ENCODE measurements at places on chromosomes 1 and 21.
A peak's percentile ranks its signal among the peaks of the same experiment; 100 is the strongest.

- no peak for DNase-seq
These were observed 137.3 kb downstream of the SLC30A10 start for GRCh38 chr1:219790834-219791615.

- DNase-seq = no peak
These were observed 19.7 kb upstream of the MX1 start for GRCh38 chr21:41406340-41406739.

- no peak for DNase-seq
These were observed 1.1 kb downstream of the RASAL2 start for GRCh38 chr1:178094739-178095645.

- DNase-seq = no peak
These were observed 41.3 kb downstream of the HMCN1 start for GRCh38 chr1:185775501-185775900.

DNA sequence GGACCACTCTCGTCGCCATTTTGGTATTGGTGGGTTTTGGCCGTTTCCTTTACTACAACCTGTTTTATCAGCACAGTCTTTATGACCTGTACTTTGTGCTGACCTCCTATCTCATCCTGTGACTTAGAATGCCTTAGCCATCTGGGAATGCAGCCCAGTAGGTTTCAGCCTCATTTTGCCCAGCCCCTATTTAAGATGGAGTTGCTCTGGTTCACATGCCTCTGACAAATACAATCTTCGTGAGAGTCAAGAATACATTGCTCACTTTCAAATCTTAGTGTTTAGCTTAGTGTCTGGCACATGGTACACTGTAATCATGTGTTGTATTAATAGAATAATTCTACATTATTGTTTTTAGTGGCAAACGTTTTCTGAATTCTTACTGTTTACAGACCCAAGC is 88.9 kb downstream of the BACH1 start:
- no peak for DNase-seq

GRCh38 chr1:97070376-97070775 is 348.8 kb downstream of the PTBP2 start:
- no peak for DNase-seq

- peak; percentile 31 for DNase-seq
These were observed 61.4 kb upstream of the VCAM1 start for GRCh38 chr1:100657876-100658715.

GRCh38 chr1:109228167-109228566 is 14.4 kb downstream of the SARS1 start:
- no peak for DNase-seq

- no peak for DNase-seq
These were observed 61.7 kb downstream of the TSEN15 start for GRCh38 chr1:184113251-184113650.

DNA sequence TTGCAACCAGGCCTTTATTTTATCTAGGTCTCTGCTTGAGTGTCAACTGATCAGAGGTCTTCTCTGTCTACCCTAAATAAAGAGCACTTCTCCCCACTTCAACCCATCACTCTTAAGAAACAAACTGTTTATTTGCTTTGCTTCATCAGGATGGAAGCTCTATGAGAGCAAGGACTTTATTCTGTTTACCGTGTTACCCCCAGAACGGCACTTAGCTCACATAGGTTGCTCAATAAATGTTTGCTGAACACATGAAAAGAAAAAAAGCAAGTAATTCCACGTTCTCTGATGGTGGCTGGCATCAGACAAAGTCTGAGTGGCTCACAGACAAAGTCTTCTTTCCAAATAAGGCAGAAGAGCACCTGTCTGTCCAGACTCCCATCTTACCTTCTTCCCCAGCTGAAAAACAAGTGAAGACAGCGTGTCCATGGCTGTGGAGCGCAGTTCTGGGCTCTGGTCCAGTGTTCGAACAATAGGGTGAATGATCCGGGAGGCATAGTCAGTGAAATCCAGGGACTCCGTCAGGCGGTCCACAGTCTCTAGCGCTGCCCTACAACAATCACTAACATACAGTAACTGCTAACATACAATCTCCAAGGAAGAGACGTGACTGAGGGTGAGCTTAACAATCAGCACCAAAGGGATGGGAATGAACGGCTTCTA is 22.9 kb downstream of the ANGPTL7 start:
- DNase-seq = no peak

DNA sequence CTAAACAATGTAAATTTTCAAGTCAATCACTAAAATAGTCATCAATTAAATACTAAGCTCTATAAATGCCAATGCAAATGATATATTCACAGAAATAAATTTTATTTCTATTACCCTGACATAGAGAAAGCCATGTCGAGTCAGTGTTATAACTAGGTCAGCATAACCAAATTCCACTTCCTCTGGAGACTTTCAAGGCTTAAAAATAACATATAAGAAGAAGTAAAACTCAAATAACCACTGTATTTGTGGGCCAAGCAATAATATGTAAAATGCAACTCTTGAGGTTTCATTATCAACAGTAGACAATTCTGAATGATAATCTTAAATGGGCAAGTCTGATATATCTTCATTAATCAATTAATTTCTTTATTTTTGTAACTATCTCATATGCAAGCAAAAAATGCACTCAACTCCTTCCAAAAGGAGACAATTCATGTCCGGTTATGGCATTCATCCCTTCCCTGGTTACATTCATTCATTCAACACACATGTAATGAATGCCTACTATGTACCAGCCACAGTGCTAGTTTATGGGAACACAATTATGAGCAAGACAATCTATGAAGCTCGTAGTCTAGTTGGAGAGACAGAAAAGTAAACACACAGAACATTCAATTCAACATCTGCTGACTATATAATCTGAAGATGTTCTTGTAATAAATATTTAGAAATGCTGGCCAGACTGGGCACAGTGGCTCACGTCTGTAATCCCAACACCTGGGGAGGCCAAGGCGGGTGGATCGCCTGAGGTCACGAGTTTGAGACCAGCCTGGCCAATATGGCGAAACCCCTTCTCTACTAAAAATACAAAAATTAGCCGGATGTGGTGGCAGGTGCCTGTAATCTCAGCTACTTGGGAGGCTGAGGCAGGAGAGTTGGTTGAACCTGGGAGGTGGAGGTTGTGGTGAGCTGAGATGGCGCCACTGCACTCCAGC is 37.1 kb upstream of the CAP1 start:
- no peak for DNase-seq

DNA sequence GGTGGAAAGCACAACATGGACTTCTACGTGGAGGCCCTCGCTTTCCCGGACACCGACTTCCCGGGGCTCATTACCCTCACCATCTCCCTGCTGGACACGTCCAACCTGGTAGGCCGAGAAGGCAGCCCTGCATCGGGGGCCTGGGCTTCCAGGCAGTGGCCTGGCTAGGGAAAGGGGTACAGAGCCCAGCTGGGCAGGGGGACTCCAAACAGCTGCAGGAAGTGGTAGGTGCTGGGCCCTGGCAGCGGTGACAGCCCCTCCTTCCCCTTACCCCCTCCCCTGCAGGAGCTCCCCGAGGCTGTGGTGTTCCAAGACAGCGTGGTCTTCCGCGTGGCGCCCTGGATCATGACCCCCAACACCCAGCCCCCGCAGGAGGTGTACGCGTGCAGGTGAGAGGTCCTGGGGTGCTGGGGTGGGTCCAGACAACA is 30.0 kb upstream of the PADI6 start:
- DNase-seq = no peak

GRCh38 chr1:162028726-162029125 is 5.1 kb upstream of the OLFML2B start:
- DNase-seq = no peak

- no peak for DNase-seq
These were observed 177.2 kb upstream of the RUNX1 start for GRCh38 chr21:35226328-35226727.

DNA sequence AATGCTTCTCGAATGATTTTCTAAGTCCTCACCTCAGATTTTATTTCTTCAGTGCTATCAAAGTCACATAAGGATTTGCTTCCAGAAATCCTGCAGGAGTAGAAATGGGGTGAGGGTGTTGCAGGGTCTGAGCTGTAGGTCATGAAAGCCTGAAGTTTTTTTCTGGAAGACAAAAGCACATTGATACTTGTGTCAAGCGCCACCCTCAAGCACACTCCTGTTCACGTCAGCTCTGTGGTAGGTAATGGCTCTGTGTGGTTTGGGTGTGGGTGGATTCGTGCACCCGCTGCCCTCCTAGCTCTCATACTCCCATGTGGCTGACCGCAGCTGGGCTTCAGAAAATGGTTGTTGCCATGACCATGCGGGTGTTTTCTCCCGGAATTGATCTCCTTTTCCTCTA is 39.9 kb downstream of the AKNAD1 start:
- DNase-seq = no peak

DNA sequence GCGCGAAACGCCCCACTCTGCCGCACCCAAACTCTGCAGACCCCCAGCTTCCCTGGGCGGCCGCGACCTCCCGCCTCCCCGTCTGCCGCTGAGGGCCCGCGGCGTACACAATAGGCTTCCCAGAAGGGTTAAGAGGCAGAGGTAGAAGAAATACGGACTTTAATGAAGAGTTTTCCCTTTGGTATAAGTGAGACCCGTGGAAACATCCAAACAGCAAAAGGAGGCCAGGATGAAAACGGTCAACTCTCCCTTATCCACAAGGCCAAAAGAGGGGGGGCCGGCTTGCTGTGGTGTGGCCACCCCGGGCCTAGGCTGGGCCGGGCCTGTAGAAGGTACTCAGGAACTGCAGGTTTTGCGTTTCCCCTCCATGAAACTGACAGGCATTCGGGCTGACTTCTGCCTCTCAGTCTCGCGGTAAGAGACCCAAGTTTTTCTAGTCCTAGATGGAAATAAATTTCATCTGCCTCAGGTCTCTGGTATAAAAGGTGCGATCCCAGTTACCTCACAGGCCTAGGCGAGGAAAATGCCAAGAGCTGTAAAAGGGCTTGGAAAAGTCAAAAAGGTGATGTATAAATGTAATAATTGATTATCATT is 671 bp upstream of the PYGO2 start:
- peak; percentile 70 for DNase-seq

DNA sequence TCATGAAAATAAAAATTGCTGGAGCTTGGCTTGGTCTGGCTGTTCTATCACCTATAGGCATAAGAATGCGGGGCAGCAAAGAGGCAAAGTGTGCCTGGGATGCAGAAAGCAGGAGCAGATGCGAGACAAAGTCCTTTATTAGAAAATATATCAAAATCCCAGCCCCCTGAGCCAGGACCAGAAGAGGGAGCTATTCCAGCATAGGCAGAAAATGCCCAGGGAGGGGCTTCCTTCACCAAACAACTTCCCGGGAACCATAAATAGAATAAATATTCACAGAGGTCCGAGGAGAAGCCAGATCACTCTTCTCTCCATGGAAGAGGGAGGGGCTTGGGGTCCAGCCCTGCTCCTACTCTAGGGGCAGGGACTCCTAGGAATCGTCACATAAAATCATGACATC is 5.0 kb downstream of the PPOX start:
- no peak for DNase-seq

GRCh38 chr1:77292551-77292950 is 10.7 kb downstream of the AK5 start:
- DNase-seq = no peak

DNA sequence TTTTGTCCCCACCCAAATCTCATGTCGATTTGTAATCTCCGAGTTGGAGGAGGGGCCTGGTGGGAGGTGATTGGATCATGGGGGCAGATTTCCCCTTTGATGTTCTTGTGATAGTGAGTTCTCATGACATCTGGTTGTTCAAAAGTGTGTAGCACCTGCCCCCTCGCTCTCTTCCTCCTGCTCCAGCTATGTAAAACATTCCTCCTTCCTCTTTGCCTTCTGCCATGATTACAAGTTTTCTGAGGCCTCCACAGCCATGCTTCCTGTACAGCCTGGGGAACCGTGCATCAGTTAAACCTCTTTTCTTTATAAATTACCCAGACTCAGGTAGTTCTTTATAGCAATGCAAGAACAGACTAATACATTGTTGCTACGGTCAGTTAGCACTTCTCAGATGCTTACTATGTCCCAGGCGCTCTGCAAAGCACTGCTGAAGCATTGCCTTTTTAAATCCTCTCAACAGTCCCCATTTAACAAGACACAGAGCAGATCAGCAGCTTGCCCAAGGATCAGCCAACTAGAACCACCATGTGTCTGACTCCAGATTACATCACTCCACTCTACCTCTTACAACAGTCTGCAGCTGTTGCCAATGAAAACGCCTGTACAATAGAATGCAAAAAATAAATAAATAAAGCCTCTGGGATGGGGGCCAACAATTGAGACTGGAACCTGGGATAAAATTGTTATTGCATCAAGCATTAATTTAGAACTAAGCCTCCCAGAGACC is 52.4 kb upstream of the USP1 start:
- peak; percentile 79 for DNase-seq

DNA sequence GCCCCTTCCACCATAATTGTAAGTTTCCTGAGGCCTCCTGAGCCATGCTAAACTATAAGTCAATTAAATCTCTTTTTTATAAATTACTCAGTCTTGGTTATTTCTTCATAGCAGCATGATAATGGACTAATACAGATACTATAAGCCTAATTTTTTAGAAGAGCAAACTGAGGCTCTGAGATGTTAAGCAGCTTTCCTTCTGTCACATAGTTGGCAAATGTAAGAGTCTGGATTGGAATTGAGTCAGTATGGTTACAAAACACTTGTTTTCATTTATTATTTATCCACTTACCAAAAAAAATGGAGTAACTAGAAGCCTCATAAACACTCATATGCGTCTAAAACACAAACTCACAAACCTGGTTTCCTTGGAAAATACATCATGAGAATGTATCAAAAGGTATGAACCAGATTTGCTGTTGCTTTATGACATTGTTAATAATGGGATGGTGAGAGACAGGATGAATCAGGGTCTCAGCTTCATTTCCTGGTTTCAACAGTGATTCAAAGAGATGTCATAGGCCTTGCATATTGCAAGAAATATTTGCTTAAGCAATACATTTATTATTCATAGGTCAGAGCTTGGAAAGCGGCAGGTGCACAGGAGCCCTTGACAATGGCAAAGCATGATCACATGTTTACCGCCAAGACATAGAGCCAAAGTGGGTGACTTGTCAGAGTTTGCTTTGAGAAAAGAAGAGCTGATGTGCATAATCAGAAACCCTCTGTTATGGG is 221.5 kb downstream of the GRIK1 start:
- no peak for DNase-seq

DNA sequence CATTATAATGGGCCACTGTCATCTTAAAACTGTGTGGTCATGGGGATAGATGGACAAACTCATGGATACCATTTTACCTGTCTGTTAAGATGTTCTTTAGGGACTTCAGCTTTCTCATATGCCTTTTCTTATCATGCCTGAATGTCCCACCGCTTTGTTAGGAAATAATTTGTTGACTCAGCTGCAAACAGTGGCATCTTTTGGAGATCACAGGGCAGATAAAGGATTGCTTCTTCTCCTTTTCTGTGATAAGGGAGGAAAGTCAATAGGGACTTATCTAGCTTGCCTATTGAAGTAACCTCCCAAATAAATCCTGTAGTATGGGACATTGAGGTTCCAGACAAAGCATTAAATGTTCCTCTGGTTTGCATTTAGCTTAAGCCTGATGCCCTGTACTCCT is 79.8 kb upstream of the KIAA0040 start:
- no peak for DNase-seq

GRCh38 chr1:89354205-89354604 is 9.7 kb upstream of the GBP6 start:
- no peak for DNase-seq

All from WERI-Rb-1 (cell line).